ENCODE measurements at places on chromosomes 3 and 15.
A peak's percentile ranks its signal among the peaks of the same experiment; 100 is the strongest.

DNA sequence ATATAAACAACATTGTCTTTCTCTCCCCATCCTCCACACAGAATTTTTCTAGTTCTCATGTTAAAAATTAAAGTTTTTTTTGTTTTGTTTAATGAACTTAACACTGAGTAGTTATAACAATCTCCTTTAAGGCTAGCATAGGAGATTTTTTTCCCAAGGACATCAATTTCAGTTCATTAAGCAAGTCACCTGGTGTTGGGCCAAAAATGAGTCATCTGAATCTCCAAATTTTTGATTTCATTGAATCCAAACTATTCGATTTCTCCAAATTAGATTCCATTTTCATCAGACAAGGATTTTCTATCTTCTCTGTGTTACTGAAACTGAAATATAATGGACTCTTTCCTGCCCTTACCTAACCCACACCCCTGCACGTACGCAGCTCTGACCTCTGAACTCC, 631.4 kb upstream of the MDFIC2 start:
- DNase-seq: no peak

GRCh38 chr3:177197727-177198460, 612 bp upstream of the TBL1XR1 start:
- DNase-seq: peak; percentile 82

GRCh38 chr3:29627136-29628117, 346.6 kb downstream of the RBMS3 start:
- no peak for DNase-seq

DNA sequence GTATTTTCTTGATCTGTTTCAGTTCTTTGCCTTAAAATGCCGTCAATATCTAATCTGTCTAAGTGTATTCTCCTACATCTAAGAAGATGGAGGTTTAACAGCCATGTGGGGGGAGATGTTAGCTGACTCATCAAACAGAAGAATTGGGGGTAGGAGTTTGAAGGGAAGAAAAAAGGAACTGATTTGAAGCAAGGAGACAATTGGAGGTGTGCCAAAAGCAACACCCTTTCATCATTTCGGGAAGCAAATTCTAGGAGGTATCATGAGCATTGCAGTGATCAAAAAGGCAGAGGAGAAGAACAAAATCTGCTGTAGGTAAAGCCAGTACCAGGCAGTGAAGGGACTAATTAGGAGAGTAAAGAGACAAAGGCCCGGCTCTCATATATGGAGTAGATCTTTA, 337.3 kb upstream of the TBC1D5 start:
- no peak for DNase-seq

DNA sequence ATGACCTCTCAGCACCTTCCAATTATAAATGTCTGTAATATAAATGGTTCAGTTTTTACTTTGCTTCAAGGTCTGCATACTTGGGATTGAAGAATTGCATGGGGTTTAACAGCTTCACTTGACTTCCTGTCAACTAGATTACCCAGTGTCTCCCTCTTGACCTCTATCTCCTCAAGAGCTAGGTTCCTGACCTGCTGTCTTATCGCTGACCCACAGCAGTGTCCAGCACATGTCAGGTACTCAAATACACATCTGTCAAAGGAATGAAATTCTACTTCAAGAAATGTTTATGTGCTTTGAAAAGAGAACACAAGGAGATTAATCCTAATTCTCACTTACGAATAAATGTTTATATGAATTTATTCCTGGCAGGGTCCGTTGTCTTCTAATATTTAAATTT, 284.5 kb downstream of the SLC9A9 start:
- DNase-seq: no peak
